ENCODE measurements at places on chromosomes 16 and 17. TPM values are rescaled to one million over a fixed set of nuclear protein-coding genes. Genes with fewer than 3 reads are reported as not detected.

KRTAP17-1 gene
- total RNA-seq: not detected

TBC1D3C gene
- total RNA-seq: not detected

EVI2B gene
- under 0.01 TPM for total RNA-seq

CA5A gene
- total RNA-seq: not detected

WWOX gene
- 11.4 TPM for total RNA-seq

All from pericardium fibroblast (primary cell).